ENCODE measurements at places on chromosomes 16 and 17.

DNA sequence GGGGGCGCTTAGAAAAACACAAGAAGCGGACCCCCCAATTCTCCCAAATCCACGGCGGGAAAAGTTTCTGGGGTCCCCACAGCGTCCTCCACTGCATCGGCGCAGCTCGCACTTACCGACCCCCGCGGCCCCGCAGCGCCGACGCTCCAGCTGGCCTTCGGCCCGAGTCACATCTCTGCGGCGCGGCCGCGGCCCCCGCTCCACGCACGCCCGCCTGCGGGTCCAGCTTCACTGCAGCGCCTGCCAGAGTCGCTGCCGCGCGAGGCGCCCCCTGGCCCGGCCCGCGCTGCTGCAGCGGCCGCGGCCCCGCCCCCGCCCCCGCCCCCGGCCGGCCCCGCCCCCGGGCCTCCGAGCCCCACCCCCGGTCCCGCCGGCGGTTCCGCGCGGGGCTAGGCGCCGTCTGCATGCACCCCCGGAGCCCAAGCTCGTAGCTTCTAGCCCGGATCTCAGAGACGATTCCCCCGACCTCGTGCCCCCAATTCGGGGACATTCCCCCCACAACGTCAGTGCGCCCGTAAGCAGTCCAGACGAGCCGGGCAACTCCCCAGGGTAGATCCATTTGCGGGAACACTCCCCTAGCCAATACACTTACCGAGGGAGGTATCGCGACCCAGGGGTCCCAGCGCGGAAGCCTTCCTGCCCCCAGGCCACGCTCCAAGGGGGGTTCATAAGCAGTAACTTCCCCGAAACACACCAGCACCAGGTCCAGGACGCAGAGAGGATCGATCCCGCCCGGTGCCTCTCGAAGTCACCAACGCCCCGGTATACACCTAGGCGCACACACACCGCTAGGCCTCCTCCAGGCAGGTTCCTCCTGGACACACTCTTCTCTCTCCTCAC lies at the start of gene GPRC5B:
GPRC5B (minus strand) TSS at position 238 of the 840 bp plus-strand sequence. CDS start 12,003 bp downstream, outside the sequence.
- DNase-seq: no peak

DNA sequence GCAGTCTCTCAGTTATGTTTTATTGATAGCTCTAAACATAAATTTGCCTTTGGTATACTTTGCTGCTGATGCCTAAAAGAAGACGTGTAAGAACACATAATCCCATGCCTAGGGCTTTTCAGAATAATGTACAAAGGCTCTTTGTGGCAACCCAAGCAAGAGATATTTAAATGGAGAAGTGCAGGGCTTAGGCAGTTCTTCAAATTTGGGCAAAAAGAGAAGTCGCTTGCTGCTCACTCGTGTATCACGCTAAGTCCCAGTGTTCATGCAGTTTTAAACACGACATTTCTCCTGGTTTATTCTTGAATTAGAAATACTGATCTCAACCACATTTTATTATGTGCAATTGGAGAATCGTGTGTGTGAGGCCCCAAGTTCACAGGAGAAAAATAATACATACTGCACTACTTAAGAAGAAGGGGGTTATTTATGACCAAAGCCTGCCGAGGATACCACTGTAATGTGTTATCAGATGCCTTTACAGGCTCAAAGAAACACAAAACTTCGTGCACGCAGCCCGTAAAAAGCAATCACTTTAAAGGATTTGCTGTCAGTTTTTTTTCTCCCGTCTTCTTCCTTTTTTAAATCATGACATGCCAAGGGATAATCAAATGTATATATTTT lies 22.5 kb upstream of the IRX6 start:
- DNase-seq: no peak

DNA sequence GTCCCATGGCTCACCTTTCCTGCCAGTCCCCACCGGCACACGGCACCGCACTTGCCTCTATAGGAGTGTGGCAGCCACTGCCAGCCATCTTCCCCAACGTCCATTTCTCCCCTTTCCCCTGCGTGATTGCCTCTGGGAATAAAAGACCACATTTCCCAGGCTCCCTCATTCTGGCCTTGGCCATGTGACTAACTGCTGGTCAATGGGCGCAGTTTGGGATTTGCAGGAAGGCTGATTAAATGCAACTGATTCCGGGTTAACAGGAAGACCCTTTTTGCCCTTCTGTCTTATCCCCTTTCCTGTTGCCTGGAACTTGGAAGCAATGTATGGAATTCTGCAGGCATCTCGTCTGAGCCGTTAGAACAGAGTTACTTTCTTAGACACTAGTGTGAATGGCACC lies 3.0 kb downstream of the BTBD17 start:
- no peak for DNase-seq

DNA sequence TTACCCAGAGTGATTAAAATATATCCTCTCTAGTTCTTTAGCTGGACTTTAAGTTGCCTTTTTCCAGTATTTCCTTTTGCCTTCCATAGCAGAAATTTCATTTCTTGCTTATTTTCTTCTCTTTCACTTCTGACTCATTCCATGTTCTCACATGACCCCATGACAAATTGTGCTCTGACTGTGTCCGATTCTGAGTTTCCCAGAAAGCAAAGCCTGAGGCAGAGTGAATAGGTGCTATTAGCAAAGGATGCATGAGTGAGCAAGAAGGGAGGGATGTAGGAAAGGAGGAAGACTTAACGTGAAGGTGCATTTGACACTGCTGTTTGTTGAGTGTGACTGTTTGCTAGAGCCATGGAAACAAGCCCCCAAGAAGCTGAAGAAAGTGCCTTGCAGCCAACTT lies 82.6 kb upstream of the CNTNAP4 start:
- no peak for DNase-seq

DNA sequence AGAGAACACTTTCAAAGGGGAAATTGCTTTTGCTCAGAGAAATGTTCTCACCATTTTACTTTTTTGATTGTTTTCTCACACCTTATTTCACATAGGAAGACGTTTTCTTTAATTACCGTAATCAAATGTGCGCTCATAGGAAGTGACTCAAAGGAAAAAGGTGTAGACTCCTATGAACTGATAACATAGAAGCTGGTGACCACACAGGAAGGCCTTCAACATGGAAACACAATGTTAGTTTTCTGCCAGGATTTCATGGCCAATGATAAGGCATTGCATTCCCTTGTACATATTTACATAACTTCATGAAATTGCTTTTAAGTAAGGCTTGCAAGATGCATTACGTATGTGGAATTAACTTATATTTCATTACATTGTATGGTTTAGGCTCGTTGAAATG lies 40.9 kb upstream of the KCNJ16 start:
- DNase-seq: no peak

DNA sequence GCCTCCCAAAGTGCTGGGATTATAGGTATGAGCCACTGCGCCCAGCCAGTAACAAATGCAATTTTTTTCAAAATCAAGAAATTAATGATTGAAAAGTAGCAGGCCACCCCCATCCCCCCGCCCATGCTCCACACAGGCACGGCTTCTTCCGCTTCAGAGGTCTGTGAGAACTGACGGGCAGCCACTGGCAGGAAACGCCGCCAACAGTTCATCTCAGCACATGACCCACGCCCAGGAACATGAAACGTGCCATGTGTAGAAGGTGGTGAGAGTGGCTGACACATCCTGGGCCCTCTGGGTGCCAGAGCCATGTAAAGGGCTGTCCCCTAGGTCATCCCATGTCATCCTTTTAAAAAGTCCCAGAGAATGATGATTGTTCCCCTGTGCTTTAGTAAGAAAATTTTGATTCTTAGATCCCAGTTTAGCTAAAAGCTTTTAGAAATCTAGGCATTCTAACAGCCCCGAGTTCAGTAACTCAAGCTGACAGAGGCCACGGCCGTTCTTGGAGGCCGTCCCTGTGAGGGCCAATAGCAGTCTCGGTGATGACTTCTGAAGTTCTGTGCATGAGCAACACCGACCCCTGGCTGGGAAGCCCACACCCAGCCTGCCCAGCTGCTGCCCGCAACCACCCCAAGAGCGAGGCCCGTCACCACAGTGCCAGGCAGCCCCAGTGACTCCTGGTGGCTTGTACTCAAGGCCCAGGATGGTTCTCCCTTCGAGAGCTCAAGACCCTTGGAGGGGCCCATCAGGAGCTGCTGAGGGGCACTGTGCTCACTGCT lies 52.1 kb downstream of the KLHDC4 start:
- peak; percentile 37 for DNase-seq

DNA sequence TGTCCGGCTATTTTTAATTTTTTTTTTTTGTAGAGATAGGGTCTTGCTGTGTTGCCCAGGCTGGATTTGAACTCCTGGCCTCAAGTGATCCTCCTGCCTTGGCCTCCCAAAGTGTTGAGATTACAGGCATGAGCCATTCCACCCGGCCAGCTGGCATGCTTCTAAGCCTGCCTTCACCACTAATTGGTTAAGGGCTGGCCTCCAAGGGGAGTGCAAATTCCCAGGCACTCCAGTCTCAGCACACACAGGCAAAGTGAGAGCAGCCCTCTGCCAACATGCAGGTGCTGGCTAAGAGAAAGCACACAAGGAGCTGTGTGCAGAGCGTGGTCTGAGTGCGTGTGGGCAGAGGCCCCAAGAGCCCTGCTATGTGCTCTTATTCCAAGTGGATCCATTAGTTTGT lies 149.8 kb upstream of the HS3ST2 start:
- no peak for DNase-seq

DNA sequence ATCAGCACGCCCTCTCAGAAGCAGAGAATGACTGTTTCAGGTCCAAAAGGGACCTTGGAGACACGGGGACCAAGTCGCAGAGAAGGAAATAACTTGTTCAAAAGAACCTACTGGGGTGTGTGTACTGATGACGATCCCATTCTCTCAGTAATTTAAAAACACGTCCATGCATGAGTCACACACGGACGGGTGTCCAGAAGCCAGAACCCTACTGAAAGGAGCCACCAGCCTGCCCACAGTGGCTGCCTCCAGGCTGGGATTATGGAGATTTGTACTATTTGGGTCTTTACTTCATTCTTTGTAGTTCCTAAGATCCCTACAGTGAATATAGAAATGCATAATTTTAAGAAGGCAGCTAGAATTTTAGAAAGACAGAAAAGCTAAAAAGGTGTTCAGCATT lies 27.8 kb downstream of the TMEM204 start:
- DNase-seq: no peak

DNA sequence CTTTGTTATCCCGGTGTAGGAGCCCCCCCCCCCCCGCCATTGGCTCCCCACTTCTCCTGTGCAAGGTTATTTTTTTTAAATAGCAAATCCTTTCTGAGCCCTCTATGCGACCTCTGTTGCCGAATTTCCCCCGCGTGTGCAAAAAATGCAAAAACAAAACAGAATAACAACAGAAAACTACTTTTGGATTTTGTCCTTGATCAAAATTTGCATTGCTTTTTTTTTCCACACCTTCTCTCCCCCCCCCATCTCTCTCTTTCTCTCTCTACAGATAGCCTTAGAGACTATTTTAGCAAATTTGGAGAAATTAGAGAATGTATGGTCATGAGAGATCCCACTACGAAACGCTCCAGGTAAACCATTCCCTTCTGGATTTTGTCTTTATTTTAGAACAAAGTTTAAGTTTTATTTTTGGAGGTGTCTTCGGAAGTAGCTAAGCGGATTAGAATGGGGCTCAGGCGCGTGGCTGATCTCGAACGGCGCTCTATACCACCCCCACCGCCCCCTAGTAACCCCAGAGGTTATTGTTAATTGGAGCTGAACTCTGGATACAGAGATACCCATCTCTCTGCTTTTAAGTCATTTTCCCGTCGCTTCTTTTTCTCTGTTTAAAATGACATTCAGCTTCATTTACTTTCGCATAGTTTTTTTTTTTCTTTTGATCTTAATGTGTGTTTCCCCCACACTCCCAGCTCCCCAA lies 1.0 kb downstream of the MSI2 start:
- DNase-seq: no peak

DNA sequence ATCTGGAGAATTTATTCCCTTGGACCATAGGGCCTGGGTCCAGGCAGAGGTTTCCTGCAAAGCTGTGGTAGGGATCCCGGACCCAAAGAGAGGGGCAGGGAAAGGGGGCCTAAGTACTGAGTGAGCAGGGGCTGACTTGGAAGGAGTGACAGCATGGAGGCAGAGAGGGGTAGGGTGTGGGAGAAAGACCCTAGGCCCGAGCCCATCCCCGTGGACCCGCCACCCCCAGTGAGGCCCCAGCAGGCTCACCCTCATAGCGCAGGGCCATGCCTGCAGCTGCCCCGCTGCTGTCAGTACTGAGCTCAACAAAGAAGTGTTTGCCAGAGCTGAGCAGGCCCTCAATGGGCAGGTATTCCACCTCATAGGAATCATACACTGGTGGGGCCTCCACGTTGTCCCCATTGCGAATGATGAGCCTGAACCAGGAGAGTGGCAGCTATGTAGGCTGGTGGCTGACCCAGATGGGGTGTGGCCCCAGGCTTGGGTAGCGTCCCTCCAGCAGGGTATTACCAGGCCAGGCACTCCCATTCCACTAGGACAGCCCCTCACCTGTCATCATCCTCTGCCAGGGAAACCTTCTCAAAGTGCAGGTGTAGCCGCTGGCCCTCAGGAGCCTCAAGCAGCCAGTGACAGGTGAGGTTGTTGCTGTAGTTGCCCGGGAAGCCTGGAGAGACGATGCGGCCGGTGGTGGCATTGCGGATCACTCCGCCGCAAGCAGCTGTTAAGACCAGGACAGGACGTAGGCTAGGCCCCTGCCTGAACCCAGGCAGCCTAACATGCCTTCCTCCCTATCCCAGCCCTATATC lies 9.1 kb upstream of the PHF12 start:
- no peak for DNase-seq

GRCh38 chr17:29331708-29332085 lies 37.7 kb upstream of the NUFIP2 start:
- no peak for DNase-seq

DNA sequence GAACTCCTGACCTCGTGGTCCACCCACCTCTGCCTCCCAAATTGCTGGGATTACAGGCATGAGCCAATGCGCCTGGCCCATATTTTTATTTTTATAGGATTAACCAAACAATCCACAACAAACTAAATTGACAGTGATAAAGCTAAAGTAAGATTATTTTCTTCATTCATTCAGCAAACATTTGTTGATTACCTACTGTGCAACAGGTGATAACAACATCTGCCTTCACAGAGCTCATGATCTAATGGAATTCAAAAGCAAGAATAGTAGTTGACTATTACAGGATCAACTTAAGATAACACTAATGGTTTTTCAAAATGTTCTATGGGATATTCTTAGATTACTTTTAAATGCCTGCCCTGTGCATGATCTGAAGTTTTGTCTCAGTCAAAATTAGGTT lies 37.8 kb downstream of the NQO1 start:
- DNase-seq: no peak

GRCh38 chr17:7263801-7264078 lies 1.5 kb upstream of the CLDN7 start:
- no peak for DNase-seq

DNA sequence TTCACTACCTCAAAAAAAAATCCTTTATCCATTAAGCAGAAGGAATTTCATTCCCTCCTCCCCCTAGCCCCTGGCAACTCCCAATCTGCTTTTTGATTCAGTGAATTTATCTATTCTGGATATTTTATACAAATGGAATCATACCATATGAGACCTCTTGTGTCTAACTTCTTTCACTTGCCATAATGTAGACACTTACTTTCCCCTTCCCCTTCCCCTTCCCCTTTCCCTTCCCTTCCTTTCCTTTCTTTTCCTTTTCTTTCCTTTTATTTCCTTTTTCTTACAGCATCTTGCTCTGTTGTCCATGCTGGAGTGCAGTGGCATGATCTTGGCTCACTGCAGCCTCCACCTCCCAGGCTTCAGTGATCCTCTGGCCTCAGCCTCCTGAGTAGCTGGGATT lies 50.5 kb downstream of the PSMD12 start:
- no peak for DNase-seq
